ENCODE measurements at places on chromosomes 5 and 9.

- DNase-seq: no peak
These were observed 49.4 kb downstream of the SLIT3 start for GRCh38 chr5:169251333-169252084.

- DNase-seq: no peak
These were observed 9.0 kb upstream of the ZSWIM6 start for GRCh38 chr5:61322738-61323725.

- DNase-seq: no peak
These were observed 103.7 kb downstream of the SIL1 start for GRCh38 chr5:139094154-139095131.

DNA sequence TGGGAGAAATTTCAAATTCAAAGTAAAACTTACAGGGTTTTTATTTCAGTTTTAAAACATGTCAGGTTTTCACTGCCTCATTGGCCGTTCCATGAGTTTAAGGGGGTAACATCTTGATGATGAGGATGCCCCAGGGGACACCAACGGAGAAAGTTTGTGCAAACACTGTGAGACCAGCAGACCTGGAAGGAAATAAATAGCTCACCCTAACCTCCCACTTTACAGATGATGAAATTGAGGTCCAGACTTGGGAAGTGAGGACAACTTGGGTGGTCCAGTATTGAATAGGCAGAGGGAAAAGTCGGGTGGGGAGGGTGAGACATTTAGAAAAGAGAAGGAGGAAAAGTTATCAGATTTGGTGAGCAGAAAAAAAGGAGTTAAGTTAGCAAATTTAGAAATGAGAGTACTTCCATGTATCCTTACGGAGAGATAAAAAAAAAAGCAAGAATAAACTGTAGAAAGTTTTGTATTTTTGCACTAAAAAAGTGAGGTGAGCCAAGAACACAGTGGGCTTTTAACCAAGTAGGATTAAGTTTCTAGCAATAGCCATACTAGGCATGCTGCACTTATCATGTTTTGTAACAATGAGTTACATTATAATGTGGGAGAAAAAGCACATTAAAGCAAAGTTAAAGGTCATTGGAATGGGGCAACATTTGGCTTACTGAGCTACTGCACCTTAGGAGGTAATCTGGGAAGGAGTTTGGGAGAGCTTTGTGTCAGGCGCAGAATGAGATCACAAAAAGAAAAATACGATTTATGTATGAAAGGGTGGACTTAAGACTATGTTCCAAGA, 125.1 kb downstream of the GAS1 start:
- DNase-seq: no peak

GRCh38 chr9:6869081-6869948, 111.5 kb downstream of the KDM4C start:
- no peak for DNase-seq

Data from central memory CD8-positive, alpha-beta T cell (primary cell).